ENCODE measurements at places on chromosomes 3 and 15.

- DNase-seq, result no peak
Measured at GRCh38 chr15:88812133-88812532, 8.9 kb downstream of the ACAN start.

DNA sequence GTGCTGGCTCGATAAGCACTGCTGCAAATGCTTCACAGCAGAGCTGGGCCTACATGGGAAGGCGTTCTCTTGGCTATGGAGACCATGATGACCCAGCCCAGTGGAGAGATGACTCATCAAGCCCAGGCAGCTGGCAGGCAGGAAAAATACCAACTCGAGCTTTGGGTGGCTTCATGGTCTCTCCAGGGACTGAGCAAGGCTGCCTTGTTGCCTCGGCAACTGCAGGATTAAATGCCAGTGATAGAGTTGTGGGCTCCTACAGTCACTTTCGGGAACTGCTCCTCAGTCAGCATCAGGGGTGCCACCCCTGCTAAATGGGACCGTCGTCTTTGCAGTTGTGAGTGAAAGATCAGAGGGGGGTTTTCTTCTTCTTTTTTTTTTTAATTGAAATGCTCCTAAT is 54.6 kb upstream of the MYZAP start:
- DNase-seq, result peak; percentile 49

GRCh38 chr3:191227541-191227940 is 28.5 kb downstream of the OSTN start:
- no peak for DNase-seq

DNA sequence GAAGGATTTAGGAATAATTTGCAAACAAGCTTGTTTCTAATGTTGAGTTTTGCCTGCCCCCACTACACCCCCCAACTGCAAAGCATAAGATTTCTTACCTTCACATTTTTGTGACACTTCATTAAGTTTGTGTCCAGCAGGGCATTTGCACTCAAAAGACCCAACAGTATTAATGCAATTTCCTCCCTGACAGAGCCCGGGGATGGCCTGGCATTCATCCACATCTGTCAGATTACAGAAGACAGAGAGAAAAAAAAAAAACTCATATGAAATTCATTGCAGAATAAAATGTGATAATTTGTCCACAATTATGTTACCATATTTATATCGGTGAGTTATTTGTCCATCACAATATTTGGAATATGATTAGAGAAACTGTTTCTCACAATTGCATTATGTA is 111.5 kb downstream of the FBN1 start:
- no peak for DNase-seq

- no peak for DNase-seq
Measured at GRCh38 chr3:194404365-194405140, 5.5 kb upstream of the GP5 start.

DNA sequence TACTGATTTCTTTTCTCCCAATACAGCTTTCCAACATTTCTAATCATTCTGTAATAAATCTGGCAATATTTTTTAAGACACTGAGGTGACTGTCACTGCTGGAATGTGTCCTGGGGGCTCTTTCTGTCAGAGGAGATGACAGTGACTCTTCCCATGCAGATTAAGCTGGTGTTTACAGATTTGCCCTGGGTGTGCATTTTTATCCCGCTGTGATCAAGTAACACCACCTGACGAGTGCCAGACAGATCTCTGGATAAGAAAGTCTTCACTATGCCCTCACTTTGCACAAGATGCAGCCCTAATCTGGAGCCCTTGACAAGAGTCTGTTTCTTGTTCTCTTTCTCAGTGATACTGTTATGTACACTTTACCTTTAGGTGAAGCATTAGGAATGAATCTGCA is 477.7 kb downstream of the ZIC1 start:
- no peak for DNase-seq

DNA sequence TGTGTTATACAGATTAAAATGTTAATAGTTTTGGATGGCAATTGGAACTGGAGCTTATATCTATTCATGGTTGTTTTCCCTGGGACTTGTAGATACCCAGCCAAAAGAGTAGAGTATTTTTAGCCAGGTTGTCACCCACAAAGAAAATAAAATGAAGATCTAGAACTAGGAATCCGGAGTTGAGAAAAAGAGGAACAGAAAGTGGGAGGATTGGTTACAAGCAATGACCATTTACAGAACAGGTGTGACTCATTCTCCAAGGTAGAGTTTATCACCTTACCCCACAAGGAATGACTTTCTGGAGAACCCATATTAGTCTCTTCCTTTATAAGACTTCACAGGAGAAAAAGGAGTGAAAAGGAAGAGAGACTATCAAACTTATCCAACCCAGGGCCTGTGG is 99.8 kb downstream of the TMEM108 start:
- no peak for DNase-seq

DNA sequence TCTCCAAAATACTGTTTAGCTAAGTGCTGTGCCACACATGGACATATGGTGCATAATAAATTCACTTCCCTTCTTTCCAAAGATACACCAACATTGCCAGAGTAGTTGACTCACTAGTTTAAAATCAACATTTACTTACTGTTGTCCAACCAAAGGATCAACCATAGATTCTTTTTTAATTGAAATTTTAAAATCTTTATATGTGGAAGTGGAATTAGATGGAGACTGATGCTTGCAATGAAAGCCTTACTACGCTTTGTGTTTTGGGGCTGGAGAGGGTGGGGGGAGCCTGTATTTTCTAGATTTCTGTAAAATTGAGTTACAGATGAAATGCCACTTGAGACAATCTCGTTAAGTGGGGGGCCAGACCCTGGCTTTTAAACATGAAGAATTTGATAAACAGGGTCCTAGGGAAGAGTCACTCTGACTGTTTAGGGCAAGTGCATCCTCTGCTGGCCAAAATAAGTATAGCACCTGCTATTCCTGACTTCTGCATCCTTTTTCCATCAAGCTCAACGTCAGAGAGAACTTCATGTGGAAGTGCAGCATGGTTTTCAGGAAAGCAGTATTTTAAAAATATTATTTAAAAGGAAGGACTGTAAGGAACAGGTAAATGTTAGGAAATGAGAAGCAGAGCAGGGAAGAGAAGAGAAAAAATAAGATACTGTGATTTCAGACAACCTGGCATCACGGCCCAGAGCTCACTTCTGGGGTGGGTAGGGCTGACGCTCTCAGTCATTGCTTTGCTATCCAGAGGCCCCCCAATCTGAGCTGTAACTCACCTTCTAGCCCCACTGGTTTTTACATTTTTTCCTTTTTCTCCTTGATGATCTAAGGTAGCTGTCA is 76.7 kb downstream of the BOC start:
- no peak for DNase-seq

DNA sequence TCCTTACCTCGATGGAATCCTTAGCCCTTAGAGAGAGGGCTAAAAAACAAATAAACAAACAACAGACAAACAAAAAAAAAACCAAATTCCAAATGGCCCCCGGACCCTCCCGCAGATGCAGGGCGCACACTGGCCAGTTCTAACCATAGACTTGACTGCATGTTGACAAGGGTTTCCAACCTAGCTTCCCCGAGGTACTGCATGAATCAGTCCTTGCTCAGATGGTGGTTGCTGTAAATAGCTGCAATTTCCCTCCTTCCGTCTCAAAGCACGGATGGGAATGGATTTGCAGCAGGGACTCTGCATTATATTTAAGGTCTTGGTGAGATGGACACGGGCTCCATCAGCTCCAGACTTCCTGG is 162.8 kb downstream of the CD47 start:
- DNase-seq, result no peak

DNA sequence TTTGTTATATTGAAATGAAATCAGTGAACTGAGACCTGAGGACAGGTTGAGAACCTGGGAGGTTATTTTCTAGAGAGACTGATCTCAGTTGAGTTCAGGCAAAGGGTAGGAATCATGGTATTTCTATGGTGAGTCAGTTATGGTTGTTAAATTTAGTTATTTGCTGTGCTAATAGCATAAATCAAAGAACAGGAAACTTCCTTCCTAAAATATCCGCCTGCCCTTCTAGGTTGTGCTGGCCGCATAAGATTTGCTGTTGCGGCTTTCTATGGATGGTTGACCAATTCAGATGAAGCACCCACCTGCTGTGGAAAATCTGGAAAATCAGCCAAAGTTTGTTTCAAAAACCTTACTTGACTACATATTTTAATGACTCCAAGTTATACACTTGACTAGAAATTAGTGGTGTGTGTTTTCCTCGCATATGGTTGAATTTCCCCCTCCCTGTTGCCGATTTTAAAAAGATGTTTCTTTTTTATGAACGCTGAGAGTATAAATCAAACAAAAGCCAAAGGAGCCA is 52.6 kb downstream of the PLCL2 start:
- DNase-seq, result no peak

- DNase-seq, result no peak
Measured at GRCh38 chr3:144031938-144032337, 60.3 kb downstream of the DIPK2A start.

DNA sequence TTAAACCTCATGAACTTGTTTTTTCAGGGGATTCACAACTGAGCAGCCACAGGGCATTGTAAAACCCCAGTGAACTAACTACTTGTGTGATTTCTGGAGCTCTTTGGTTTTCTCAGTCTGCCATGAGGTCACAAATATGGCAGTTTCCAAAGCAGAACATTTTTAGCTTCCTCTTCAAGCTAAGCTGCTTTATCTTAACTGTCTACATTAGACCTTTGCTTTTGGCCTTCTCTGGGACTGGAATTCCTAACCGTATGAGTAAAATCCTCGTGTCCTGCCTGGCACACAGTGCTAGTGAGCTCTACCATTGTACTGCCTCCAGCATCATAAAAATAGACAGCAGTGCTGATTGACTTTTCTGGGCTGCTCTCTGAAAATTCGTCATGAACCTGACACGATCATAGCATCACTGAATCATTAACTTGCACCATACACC is 22.1 kb downstream of the CDIN1 start:
- DNase-seq, result no peak

- DNase-seq, result no peak
Measured at GRCh38 chr3:110598847-110599490, 472.6 kb upstream of the NECTIN3 start.

- DNase-seq, result no peak
Measured at GRCh38 chr3:156611870-156612494, 57.1 kb upstream of the SSR3 start.

- DNase-seq, result no peak
Measured at GRCh38 chr3:18580268-18580667, 155.1 kb upstream of the SATB1 start.

DNA sequence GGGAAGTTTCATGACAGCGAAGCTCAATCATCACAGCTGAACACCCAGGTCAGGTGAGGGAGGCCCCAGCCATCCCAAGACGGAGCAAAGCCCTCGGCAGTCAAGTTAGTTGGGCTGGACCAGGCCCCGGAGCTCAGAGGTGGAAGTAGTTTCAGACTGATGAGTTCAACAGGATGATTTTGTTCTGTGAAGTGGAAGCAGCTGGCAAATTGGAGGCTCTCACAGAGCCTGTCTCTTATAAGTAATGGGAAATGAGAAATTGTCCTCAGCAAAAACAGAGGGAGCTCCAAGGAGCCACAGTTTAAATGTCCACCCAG is 245.1 kb downstream of the XXYLT1 start:
- no peak for DNase-seq

- DNase-seq, result no peak
Measured at GRCh38 chr15:66078929-66079275, 174.6 kb downstream of the MEGF11 start.

GRCh38 chr3:114005481-114005880 is 50.8 kb downstream of the CCDC191 start:
- DNase-seq, result no peak

DNA sequence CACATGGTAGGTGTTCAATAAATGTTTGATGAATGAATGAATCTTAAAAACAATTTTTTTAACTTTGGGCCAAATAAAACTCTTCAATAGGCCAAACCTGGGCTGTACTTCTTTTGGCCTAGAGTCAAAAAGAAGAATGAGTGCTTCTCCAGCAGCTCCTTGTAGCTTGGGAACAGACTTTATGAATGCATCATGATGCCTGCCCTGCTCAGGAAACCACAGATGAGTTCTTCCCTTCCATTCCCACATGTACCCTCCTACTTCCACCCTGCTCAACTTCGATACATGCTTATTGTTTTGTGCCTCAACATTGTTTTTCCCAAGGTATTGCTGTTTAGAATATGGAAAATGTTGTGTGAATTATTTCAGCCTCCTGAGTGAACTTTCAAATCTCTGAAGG is 87.0 kb downstream of the FILIP1L start:
- no peak for DNase-seq

DNA sequence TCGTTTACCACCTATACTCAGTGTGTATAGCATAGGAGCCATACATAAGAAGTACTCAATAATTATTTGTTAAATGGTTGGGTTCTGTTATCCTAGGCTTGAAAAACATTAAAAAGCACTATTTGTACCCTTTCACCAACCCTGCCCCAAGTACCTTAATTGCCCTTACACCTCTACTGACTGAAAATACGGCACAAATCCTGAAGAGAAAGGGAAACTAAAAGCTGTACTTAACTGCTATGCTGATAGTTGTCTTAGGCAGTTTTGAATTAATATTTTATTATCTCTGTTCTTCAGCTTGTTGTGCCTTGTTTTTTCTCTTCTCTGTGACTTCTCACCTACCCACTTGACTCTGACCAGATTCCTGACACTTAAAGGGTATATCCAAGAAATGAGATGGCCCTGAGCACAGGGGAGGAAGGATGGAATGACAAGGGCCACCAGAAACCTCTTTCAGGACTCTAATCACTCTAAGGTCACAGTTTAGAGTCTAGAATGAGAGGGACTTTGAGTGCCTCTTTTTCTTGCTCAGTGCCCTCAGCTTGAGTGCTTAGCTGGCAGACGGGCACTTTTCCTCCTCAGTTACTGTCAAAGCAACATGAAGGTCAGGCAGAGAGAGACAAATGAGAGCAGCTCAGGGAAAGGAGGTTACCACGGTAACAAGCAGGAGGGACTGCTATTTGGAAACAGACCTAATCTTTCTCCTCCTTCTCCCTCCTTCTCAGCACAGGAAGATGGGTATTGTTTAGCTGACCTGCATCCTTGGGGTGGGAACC is 136.5 kb downstream of the ZNF609 start:
- DNase-seq, result no peak

- DNase-seq, result peak; percentile 18
Measured at GRCh38 chr3:50649451-50649931, 25.2 kb upstream of the DOCK3 start.

GRCh38 chr15:99732751-99733267 is 428 bp downstream of the LYSMD4 start:
- no peak for DNase-seq

GRCh38 chr3:15512166-15512565 is 9.3 kb downstream of the COLQ start:
- DNase-seq, result peak; percentile 50

- DNase-seq, result no peak
Measured at GRCh38 chr3:150232992-150233451, 175.1 kb upstream of the TSC22D2 start.

DNA sequence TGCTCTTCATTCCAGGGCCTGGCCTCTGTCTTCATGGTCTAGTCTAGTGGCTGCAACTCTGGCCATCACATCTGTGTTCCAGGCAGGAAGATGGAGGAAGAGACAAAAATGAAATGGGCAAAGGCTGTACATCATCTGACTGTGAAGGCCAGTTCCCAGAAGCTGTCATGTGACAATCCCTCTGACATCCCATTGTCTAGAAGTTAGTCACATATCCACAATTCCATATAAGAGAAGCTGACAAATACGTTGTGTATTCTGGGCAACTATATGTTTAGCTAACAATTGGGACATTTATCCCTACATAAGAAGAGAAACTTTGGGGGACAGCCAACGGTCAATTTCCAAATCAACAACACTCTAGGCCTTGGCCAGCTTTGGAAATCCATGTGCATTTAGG is 34.5 kb upstream of the C3orf70 start:
- no peak for DNase-seq

- no peak for DNase-seq
Measured at GRCh38 chr3:121735047-121735696, 14.4 kb downstream of the GOLGB1 start.

Measured in amygdala (tissue), 56 donors.